NCI-H2081 treated with DMSO at 0.1 percent for 48 hours (cell line): ENCODE measurements at places on chromosomes 5 and 9.

DNA sequence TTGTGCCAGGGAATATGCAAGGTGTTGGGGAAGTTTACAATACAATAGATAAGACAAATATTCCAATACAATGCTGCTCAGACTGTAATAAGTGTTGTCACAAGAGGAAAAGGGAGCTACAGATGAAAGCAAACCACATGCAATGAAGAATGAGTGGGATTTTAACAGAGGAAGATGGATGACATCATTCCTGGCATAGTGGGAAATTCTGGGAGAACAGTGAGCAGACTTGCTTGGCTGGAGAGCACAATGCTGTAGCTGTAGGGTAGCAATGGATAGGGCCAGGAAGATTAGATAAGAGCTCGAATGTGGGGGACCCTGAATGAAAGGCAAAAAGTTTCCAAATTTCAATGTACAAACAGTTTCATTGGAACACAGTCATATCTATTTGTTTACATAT, 9.5 kb upstream of the DPYSL3 start:
- no peak for DNase-seq

DNA sequence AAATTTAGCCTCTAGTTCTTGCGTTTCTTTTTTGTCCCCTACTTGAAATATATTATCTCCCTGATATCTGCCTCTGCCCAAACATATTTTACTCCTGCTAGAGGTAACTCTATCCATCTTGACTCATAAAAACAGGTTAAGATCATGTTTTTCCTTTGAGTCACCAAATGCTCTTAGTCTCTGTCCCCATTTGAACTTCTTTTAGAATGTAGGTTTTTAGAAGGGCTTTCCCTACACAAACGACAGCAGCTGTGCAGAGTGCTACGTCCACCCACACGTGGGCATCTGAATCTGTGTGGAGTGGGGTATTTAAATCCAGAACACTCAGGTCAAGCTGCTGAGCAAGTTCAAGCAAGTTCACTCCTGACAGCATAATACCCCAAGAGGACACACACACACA, 2.2 kb downstream of the HSD17B3 start:
- no peak for DNase-seq

DNA sequence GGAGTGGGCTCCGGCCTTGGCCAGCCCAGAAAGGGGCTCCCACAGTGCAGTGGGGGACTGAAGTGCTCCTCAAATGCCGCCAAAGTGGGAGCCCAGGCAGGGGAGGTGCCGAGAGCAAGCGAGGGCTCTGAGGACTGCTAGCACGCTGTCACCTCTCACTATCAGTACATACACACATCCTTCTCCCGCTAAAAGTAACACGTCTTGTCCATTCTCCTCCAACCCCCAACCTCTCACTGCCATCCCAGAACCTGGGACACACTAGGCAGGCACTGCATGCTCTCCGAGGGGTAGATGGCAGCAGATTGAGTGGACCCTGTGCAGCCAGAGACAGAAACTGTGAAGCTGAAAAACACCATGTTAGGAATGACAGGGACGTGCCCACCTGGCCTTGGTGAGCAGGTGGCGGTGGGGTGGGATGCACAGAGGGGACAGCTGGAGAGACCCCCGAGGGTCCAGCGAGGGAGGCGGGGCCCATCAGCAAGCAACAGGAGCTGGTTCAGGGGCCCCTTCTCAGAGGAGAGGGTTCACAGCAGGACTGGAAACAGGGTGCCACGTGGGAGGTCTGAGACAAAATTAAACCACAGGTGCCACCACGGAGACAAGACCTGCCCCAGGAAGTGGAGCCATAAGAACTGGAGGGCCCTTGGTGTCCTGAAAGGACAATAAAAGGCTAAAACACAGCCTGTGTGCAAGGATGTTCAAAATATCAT, 16.9 kb downstream of the SEMA4D start:
- DNase-seq: no peak

DNA sequence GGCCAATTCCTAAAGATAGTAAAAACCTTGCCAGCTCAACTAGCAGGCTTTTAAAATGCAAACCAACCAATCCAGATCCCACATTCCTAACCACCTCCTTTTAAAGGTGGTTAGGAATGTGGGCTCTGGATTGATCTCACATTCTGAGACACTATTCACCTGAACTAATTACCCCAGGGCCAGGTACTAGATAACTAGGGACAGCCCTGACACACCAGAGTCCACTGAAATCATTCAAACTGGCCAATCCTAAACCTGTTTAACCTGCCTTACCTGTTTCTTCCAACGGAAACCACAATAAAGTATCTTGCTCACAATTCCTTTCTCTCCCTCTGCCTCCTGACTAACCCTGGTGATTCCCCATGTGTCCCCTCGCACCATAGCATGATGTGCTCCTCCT, 168.3 kb upstream of the DMAC1 start:
- no peak for DNase-seq
